Glomerular endothelial cell (primary cell): ENCODE measurements at places on chromosomes 2 and 18. TPM values are rescaled to one million over a fixed set of nuclear protein-coding genes. Genes with fewer than 3 reads are reported as not detected.

DNA sequence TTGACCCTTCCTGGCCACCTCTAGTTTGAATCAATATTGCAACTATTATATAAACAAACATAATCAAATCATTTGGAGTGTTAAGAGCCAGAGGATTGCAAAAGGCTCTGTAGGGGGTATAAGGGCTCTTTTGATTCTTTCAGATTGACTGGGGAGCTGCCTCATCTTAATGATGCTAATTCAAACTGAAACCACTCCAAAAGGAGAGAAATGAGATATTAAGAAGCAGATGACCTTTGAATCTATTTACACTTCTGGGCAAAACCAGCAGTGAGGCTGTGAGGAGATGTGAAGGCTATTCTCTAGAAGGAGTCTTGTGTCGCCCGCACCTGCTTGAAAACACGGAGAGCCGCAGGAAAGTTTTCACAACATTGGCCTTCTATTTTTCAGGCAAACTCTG is 311.2 kb upstream of the CRIM1 start:
- DNase-seq, result no peak

GRCh38 chr2:176234940-176235339 is 34.3 kb upstream of the MTX2 start:
- DNase-seq, result no peak

DNA sequence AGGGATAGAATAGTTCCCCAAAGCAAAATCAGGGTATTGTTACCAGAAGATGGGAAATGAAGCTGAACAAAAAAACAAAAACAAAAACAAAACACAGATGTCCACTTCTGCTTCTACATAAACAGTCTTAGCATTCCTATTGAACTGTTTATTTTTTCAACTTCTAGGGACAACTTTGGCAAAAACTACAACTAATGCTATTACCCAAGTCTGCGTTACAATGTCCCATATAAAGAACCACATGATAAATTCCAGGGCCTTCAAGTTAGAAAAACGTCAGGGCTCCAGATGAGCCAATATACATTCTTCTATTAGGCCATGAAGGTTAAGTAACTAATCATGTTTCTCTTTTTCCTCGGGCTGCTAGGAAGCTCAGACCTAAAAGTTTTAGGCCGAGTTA is 16.9 kb downstream of the PID1 start:
- no peak for DNase-seq

GRCh38 chr18:71450257-71450656 is 1093.9 kb downstream of the CBLN2 start:
- DNase-seq, result no peak

Gene MYO7B
- 0.05 and 1.2 TPM in 2 replicates for total RNA-seq

Gene LYG2
- total RNA-seq, result not detected in 2 replicates

DNA sequence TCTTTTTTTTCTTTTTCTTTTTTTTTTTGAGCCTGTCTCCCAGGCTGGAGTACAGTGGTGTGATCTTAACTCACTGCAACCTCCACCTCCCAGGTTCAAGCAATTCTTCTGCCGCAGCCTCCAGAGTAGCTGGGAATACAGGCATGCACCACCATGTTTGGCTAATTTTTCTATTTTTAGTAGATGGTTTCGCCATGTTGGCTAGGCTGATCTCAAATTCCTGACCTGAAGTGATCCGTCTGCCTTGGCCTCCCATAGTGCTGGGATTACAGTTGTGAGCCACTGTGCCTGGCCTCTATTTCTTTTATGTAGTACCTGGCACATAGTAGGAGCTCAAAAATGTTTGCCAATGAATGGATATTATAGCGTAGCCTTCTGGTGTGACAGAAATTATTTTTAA is 6.8 kb upstream of the CFLAR start:
- DNase-seq, result no peak

GRCh38 chr2:170087413-170087793 is 90.5 kb upstream of the MYO3B start:
- DNase-seq, result no peak

DNA sequence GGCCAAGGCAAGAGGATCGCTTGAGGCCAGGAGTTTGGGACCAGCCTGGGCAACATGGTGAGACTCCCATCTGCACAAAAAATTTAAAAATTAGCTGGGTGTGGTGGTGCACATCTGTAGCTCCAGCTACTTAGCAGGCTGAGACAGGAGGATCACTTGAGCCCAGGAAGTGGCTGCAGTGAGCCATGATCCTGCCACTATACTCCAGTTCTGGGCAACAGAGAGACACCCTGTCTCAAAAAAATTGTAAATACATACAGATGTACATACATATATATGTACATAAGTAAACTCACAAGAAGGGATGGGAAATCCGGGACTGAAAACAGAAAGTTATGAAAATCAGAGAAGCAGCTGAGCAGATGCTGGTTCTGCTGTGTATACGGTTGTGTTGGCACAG is 29.6 kb upstream of the TAF4B start:
- DNase-seq, result no peak

Gene TRIM43
- total RNA-seq, result not detected in 2 replicates

DNA sequence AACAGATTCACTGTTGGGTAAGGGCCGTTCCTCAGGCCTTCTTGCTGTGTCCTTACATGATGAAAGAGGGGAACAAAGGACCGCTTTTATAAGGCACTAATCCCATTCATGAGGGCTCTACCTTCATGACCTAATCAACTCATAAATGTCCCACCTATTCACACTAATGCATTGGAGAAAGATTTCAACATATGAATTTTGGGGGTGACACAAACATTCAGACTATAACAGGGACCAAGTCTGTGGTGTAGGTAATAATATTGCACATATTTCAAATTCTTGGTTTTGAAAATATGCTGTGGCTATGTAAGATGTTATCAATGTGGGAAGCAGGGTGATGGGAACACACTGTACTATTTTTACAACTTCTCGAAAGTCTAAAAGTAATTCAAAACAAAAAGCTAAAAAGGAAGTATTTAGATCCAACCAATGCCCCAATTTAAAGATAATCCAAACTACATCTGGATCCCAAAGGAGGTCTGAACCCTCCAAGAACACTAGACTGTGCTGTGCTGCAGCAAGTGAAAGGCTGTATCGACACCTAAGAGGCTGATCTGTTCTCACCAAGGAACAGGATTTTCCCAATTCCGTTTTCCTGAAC is 82.4 kb upstream of the TGIF1 start:
- DNase-seq, result no peak

Gene RIOK3
- 48.9 and 68.8 TPM in 2 replicates for total RNA-seq

Gene HYCC2
- 6.2 and 11.0 TPM in 2 replicates for total RNA-seq

DNA sequence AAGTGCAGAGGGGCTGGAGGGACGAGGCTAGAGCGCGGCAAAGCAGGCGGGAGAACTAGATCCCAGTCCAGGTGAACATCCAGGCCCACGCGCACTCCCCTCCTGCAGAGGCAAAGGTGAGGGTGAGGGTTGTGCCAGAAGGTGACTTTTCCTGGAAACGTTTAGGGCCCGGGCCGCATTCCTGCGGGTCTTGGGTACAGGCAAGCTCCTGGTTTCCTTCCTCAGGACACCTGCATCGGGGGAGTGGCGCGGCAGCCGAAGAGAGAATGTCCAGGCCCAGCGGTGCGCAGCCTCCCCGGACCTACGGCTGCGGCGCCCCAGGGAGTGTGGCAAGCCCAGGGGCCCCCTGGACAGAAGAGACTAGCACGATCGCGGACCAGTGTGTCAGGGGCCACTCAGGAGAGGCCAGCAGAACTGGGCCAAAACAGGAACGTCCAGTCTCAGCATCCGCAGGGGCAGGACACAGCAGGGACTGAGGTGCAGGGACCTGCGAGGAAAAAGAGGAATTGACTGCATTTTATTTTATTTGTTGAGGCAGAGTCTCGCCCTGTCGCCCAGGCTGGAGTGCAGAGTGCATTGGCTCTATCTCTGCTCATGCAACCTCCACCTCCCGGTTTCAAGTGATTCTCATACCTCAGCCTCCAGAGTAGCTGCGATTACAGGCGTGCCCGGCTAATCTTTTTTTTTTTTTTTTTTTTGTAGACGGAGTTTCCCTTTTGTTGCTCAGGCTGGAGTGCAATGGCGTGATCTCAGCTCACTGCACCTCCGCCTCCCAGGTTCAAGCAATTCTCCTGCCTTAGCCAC is 8.7 kb upstream of the IMPA2 start:
- no peak for DNase-seq

Gene RFTN2
- 4.6 and 6.3 TPM in 2 replicates for total RNA-seq

Gene MDH1B
- 0.12 and 0.29 TPM in 2 replicates for total RNA-seq

- DNase-seq, result no peak
These were observed 209.4 kb upstream of the RASGRP3 start for GRCh38 chr2:33267043-33267442.

Gene ERBB4
- total RNA-seq, result 0.05 and 0.18 TPM in 2 replicates

GRCh38 chr18:58977223-58977622 is 112.5 kb downstream of the ZNF532 start:
- DNase-seq, result no peak

DNA sequence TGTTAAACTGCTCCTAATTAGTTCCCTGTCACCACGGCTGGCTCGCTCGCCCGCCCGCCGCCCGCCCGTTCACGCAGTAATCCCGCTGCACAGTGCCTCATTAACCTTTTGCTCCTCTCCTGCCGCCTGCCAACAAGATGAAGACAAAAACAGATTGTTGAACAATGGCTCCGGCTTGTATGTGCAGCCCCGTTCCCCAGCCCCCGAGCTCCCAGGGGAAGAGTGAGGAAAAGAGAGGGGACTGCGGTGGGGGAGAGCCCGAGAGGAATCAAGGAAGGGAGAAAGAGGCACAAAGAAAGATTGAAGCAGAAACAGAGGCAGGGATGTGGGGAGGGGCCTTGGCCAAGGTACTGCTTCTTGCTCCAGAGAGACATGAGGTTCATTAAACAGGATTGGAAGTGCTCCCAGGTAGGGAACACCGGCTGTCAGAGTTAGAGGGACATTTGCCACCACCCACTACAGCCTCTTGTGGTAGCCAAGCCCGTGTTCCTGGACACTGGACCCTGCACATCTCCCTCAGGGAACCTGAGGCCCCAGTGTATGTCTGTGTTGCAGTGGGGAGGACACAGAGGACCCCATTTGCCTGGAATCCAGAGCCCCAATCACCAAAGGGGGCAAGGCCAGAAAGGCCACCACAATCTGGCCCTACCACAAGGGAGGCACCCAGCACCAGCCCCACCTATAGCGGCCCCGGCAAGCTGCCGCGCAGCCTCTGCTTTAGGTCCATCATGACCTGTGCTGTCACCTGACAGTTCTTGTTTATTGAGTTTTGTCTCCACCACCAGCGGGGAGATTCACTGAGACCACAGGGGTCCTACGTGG is 38.1 kb downstream of the EMX1 start:
- DNase-seq, result no peak

Gene MALL
- 94.9 and 197 TPM in 2 replicates for total RNA-seq

GRCh38 chr2:156826341-156826933 is 390.3 kb downstream of the GPD2 start:
- DNase-seq, result no peak
